Activated CD4-positive, CD25-positive, alpha-beta regulatory T cell treated with anti-CD3 and anti-CD28 coated beads, Interleukin-2, amount 50 U/mL, for 24 hours (primary cell): ENCODE measurements at places on chromosomes 12 and 14.

DNA sequence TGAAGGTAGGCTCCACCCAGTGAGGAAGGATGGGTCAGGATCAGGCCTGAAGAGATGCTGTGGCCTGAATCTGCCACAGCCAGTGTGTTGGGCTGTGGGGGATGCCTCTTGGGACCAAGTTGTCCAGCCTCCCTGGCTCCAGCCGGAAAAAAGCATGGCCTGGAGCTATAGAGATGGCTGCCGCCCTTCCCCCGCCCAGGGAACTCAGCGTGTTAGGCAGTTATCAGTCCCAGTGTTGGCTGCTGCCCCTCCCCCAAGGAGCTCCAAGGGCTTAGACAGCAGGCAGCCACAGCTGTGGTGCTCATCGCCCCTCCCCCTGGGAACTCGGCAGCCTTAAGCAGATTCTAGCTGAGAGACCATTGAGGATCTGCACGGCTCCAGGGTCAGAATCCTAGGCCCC, 158.0 kb downstream of the CAPZA3 start:
- ATAC-seq: no peak

- no peak for ATAC-seq
These were observed 28.9 kb downstream of the PNN start for GRCh38 chr14:39203659-39204606.

DNA sequence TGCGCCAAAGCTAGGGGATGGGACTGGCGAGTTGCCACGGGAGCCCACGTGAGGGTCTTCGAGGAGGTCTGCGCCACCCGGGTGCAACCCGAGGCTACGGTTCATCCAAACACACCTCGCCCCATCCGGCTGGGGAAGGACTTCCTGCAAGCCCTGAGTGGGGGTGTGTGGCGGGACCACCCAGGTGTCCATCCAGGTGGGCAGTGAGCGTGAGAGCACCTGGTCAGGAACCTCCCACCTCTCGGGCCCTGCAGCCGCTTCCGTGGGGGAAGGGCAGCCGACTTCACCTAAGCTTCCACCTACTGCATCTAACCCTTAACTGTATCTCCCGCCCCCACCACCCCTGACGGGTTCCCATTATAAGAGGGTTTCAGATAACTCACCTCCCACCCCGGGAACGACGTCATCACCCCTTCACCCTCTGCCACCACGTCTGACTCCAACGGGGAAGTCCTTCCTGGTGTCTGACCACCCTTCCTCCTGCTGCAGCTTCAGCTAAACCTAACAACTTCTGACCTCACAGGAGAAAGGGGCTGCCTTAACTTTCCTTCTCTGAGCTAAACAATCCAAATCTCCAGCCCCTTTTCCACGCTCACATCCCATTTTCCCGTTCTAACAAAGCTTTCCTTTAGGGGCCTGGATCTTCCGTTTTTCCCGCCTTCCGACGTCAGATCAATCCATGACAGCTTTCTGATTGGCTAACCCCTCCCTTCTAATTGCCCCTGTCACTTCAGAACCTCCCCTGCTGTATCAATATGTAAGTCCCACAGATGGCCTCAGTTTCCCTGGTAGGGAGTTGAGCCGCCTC, 27.4 kb upstream of the SMUG1 start:
- ATAC-seq: no peak

DNA sequence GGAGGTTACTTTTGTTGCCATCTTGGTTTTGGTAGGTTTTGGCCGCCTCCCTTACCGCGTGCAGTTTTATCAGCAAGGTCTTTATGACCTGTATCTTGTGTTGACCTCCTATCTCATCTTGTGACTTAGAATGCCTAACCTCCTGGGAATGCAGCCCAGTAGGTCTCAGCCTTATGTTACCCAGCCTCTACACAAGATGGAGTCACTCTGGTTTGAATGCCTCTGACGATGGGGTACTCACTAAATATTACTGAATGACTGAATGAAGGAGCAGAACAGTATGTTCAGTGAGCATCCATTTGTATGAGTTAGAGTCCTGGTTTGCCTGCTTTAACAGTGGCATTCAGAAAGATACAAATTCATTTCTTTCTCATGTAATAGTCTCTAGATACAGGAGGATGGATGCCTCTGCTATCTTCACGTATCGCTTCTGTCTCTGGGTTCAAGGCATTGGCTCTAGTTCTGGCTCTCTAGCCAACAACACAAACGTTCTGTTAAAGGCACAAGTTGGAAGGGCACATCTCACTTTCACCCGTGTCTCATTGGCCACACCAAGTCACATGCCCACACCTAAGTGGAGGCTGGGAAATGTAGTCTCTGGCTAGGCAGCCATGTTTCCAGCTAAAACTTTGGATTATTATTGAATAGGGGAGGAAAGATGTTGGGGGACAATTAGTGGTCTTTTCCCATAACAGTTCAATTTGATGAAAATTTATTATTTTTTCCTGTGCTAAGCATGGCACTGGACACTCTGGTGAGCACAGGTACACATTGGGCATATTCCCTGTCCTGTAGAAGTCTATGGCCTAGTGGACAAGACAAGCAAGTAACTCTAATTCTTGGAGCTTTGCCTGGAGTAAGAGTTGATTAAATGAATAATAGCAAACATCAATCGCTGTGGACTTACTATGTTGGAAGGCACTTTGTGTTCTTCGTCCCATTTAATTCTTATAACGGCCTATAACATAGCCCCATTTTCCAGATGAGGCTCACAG, 75.2 kb upstream of the RPH3A start:
- no peak for ATAC-seq

DNA sequence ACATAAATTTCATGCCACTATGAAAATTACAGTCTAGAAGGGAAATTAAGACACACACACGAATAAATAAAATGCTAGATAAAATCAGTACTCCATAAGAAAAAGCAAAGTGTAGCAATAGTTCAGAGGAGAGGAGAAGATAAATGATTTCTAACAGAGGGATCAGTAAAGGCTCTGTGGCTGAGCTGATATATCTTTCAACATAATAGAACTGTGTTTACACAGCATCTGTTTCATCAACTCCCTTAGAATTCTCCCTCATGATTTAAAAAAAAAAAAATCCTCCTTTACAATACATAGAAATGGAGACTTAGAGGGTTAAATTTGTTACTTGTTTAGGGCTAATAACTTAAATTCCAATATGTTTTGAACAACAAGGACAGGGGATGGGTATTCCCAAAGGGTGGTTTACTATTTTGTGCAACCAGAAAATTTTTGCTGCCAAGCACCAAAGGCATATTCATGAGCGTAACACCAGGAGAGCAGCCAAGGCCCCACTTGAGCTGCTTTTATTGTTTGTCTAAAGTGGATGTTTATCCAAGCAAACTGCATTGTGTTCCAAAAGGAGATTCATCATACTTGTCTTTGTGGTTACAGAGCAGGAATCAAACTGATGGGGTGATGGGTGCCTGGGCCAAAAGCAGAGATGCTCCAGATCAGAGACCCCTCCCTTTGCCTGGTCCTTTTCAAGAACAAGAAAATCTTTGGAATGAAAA, 162.7 kb downstream of the BMP4 start:
- ATAC-seq: no peak

DNA sequence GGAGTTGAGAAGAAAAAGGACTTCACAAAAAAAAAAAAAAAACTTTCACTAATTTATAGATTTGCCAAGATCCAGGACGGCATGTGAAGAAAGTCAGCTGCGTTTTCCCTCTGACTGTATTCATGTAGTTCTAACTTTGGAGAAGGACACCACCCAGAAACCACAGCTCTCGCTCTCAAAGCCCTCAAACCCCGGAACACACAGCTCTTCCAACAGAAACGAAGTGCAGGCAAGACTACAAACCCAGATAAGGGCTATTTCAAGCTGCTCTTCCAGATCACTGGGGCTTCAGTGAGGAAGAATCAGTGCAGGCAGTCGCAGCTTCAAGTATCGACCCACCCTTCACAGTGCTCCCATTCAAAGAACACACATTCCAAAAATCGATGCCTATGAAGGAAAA, 13.2 kb downstream of the KCNH5 start:
- no peak for ATAC-seq

GRCh38 chr14:57254884-57255283, 13.8 kb downstream of the EXOC5 start:
- no peak for ATAC-seq

- ATAC-seq: no peak
These were observed 29.3 kb downstream of the ZCRB1 start for GRCh38 chr12:42296503-42297109.

GRCh38 chr12:107377596-107378385, 284.4 kb upstream of the CRY1 start:
- ATAC-seq: no peak

DNA sequence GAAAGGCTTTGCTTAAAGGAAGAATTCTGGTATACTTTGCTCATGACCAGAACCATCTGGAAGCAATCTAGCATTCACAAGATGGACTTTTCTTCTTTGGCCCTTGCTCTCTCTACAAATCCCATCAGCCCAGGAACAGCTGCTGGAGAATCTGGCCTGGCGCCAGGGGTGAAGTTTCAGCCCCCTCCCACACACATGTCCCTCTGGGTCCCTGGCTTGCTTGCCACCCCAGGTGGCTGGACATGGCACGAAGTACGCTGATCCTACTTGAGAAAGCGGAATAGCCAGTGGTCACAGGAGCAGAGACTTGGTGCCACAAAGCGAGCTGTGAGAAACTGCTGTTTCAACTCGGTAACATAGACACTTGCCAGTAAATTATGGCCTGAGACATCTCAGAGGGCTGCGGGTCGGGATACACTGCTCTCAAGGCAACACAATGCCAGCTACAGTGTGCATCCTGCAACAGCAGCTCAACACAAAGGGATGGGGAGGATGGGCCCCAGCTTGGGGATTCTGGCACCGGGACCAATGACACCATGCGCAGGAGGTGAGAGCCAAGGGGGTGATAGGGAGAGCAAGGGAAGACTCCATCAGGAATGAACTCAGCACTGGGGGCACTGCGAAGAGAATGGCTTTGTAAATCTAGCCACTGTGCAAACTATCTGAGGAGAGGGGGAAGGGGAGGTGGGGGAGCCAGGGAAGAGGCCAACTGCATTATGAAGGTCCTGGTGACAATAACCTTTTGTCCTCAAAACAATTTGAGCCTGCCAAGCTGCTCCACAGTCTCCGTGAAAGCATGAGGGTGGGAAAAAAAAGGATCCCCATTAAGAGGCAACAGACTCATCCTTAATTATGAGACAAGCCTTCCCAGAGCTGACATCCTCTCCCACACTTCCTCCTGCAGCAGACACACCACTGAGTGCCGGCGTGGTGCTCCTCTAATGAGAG, 219.9 kb downstream of the PPM1H start:
- no peak for ATAC-seq

- ATAC-seq: no peak
These were observed 188.6 kb upstream of the SOX5 start for GRCh38 chr12:24138041-24138440.

DNA sequence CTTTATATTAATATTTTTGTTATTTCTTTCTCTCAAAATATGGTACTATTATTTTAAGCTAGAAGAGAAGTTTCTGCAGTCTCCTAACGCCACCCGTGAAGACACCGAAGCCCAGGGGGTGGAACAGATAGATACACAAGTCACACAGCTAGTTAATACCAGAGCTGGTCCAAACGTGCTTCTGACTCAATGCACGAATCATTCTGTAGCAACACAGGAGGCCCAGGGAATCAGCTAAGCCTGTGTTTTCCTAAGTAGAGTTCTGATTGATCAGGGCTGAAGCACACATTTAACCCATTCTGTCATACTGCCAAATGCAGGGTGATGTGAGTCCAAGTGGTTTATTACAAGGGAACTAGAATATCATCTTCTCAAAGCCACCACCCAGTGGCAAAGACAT, 116.9 kb upstream of the PWP1 start:
- ATAC-seq: no peak

GRCh38 chr12:100986595-100987547, 192.3 kb downstream of the ANO4 start:
- no peak for ATAC-seq

- no peak for ATAC-seq
These were observed 12.1 kb downstream of the SLC10A1 start for GRCh38 chr14:69784942-69785341.

DNA sequence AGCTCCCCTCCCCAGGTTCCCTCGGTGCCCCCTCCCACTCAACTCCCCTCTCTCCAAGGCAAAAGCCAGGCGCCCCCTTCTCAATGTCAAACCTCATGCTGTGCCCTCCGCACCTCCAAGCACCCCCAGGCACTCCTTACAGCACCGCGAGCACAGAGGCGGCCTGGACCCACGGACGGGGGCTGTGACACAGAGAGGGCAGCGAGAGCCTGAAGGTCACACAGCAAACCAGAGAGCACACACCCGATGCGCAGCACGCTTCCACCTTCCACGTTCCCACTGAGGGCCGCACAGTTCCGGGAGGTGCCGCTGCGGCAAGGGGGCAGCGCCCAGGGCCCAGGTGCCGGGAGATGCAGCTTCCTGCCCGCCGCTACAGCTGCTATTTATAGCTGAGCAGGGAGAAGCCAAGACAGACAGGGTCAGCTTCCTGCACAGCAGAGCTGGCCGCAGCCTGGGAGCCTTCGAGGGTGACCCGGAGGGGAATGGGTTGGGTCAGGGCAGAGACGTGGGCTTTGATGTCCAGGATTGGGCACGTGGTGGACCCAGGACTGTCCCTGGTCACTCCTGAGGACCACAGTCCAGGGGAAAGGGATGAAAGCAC, 12.9 kb downstream of the NCOR2 start:
- ATAC-seq: peak; percentile 8

GRCh38 chr14:75751296-75751695, 90.2 kb downstream of the TTLL5 start:
- ATAC-seq: no peak

GRCh38 chr12:41014643-41015020, 173.5 kb upstream of the PDZRN4 start:
- no peak for ATAC-seq

DNA sequence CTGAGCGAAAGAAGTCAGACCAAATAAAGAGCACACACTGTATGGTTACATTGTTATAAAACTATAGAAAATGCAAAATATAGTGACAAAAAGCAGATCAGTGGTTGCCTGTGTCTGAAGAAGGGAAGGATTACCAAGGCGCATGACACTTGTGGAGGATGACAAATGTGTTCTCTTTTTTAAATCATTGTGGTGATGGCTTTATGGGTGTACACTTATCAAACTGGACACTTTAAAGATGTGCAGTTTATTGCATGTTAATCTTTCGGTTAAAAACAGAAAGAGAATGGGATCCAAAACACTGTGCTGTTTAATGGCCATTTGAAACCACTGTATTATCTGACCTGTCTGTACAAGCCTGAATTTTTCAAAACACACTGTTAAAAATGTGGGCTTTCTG, 8.8 kb upstream of the CDK17 start:
- ATAC-seq: no peak

DNA sequence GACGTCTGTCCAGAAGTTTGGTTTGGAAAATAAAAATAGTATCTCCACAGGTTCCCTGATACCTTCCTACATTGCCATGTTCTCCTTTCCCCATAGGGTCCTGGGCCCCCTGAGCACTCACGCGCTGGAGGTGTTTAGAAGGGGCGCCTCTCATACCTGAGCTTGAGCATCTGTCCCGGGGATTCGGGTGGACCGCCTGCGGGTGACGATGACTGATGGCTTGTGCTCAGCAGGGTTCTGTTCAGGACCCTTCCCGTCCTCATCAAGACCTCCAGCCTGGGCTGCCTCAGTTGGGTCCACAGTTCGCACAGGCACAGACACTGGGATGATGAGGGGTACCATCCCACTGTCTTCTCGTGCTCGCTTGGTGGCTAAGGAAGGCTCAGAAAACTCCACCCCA, 22.7 kb upstream of the PNMA1 start:
- no peak for ATAC-seq

- no peak for ATAC-seq
These were observed 9.9 kb downstream of the DPF3 start for GRCh38 chr14:72883961-72884360.
